Nephron progenitor cell (in vitro differentiated cells): ENCODE measurements at places on chromosomes 3 and 15.

DNA sequence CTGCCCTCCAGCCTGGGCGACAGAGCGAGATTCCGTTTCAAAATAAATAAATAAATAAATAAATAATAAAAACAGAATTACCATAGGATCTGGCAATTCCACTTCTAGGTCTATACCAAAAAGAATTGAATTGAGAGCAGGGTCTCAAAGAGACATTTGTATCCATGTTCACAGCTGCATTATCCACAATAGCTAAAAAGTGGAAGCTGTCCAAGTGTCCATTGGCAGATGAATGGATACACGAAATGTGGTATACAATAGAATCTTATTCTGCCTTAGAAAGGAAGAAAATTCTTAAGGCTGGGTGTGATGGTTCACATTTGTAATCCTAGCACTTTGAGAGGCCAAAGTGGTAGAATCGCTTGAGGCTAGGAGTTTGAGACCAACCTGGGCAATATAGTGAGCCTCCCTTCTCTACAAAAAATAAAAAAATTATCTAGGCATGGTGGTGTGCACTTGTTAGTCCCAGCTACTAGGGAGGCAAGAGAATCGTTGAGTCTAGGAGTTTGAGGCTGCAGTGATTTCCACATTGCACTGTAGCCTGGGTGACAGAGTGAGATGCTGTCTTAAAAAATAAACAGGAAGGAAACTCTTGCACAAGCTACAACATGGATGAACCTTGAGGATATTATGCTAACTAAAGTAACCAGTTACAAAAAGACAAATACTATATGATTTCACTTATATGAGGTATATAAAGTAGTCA, 24.2 kb downstream of the PFKFB4 start:
- no peak for DNase-seq

- DNase-seq = no peak
Observed at GRCh38 chr3:33749546-33750210, 31.6 kb upstream of the CLASP2 start.

DNA sequence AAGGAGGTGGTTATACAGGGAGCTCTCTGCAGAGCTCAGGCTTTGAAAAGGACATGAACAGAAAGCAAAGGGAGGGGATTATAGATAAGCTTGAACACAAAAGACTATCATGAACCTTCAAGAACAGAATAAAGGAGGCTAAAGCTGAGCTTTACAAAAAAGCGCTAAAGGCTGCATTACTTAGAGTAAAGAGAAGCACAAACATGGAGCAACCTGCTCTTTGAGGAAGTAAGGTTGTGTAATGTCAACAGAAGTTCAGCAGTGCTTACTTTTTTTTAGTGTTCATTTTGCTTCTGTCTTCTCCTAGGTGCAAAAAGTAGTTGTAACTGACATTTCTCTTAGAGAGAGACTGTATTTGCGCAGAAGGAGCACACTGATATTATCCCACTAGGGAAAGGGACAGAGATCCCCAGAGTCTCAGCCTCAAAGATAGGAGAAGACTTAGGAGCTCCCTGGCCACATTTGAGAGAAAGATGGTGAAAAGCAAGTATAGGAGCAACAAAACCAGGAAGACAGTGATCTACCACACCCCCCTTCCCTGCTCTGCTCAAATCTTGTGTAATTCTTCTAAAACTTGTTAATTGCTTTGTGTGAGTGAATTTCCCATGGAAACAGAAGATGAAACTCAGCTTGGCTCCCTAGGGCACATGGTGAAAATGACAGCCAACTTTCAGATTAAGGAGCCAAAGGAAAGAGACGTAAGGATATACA, 54.7 kb downstream of the QTRT2 start:
- DNase-seq = no peak

DNA sequence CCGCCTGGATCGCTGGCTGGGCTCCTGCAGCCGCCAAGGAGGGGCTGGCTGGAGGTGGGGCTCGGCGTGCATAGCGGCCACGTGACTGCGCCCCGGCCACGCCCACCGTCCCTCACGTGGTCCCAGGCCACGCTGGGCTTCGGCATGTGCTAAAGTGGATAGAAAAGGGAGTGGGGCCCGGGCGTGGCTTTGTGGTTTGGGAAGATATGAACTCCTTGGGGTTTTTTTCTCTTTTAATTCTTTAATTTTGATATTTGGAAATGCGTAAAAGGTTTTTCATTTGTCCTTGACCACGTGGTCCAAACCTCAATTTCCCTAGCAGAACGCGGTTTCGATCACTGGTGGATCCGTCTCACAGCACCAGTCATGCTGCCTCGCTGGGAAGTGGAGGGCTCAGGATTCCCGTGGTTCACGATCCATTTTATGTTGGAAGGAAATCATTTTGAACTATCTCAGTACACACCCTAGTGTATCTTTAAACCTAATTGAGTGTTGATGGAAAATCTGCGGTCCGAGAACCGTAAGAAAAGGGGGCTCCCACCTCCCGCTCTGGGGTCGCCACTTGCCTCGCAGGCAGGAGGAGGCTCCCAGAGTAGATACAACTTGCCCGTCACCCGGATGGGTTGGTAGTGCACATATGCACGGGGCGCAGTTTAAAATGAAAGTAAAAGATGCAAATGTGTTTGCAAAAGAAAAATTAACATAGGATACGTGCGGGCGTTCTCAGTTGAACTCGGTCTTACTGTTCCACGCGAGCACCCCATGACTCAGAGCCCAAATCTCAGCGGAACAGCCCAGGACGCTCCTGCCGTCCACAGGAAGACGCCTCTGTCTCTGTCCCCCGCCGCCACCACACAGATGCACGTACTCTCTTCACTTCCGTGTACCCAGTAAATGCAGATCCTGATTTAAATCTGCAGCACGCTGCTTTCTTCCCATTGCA, 141.9 kb downstream of the PGPEP1L start:
- DNase-seq = no peak

- no peak for DNase-seq
Observed at GRCh38 chr3:107958146-107958545, 132.7 kb downstream of the CD47 start.

- DNase-seq = no peak
Observed at GRCh38 chr3:154762486-154762885, 317.6 kb upstream of the MME start.

DNA sequence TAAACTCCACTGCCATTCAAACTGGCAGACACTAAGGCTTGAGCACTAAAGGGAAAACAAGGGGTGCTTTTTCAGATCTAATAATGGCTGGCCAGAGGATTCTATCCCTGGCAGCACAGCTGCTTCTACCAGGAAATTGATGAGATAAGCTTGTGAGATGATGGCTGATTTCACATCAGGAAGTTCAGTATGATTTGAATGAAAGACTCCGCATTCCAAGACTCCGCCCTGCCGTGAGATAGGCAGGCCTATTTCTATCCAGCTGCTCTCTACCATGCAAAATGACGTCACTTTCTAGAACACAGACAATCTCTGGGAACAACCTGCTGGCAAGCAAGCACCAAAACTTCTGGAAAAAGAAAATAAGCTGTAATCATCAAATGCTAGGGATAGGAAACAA, 171.8 kb downstream of the WDR76 start:
- no peak for DNase-seq

DNA sequence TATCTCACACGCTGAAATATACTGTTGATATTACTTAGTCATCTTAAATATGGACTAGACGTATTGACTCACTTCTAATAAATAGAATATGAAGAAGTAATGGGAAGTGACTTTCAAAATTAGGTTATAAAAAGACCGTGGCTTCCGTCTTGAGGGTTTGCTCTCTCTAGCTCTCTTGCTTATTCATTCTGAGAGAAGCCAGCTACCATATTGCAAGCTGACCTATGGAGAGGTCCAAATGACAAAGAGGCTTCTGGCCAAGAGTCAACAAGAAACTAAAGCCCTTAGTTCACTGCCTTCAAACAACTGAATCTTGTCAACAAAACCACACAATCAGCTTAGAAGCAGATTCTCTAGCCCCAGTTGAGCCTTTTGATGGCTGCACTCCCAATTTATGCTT, 46.1 kb downstream of the SLC9C1 start:
- no peak for DNase-seq

DNA sequence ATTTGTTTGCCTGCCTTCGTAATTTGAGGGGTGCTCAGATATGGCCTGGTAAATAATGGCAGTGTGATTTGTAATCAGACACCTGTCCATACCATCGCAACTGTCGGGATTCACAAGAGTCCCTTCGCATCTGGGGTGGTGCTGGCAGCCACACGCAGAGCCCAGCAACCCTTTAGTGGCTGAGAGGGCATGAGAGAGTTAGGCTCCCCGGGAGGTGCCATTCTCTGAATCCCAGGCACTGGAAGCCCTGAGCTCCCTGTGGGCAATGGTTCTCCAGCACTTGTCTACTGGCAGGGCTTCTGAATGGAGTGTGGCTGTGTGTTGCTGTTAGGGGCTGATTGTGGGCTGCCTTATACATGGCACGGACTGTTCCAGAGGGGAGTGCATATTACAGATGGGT, 230.1 kb downstream of the EBLN2 start:
- DNase-seq = no peak

GRCh38 chr15:31471731-31472430, 145.2 kb downstream of the KLF13 start:
- DNase-seq = no peak

GRCh38 chr15:72948662-72949061, 103.6 kb upstream of the NEO1 start:
- DNase-seq = no peak

GRCh38 chr3:124041553-124041952, 49.6 kb upstream of the ROPN1 start:
- DNase-seq = no peak

DNA sequence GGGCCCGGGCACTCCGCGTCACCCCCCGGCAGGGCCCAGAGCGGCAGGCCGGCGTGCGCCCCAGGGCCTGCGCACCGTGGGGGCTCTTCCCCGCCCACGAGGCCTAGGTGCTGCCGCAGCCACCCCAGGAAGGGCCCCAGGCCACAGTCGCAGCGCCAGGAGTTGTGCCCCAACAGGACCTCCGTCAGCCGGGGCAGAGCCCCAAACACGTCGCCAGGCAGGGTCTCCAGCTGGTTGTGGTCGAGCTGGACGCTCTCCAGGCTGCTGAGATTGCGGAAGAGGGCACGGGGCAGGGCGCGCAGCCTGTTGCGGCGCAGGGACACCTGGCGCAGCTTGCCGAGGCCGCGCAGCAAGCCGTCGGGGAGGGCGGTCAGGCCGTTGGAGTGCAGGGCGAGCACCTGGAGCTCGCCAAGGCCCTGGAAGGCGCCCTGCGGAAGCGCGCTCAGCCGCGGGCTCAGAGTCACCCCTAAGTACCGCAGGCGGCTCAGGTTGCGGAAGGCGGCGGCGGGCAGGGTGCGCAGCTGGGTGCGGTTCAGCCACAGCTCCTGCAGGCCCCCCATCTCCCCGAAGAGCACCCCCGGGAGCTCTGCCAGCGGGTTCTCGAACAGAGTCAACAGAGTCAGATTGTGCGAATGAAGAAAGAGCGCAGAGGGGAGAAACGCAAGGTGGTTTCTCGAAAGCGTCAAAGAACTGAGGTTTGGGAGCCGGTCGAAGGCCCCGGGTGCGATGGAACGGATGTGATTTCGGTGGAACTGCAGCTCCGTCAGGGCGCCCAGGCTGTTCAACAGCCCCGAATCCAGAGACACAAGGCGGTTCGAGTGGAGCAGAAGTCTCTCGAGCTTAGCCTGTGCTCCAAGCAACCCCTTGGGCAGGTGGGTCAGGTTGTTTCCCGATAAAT, 2.0 kb downstream of the GP5 start:
- DNase-seq = no peak

DNA sequence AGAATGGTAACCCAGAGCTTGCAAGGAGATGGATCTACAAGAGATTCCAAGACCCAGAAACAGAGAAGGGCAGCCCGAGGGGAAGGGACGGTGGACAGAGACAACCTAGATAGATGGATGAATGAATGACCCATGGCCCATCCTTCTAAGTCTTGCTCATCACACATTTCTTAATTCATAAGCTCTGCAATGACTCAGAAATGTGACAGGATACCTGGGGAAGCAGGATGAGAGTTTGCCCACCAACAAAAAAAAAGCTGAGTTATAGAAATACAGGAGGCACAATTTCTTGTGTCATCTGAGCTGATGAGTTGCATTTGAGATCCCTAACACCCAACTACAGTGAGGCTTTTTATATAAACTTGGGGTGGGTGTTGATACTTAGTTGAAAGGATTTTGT, 76.6 kb downstream of the CNTN3 start:
- DNase-seq = no peak

DNA sequence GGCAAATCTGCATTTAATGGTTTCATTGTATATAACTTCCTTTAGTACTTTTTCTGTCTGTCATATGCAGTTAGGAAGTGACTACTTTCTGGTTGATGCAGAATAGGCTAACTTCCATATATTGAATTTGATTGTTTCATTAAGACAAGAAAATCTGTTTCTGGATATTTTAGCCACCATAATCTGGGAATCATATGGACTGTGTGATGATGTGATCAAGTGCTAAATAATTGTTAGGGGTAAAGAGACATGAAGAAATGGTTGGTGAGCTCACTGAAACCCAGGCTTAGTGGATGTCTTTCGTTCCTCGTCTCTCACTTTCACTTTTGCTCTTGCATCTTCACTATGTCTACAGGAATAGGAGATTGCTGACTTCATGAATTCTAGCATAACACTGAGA, 3.5 kb upstream of the MNS1 start:
- no peak for DNase-seq

- no peak for DNase-seq
Observed at GRCh38 chr3:14451844-14452739, 49.7 kb downstream of the SLC6A6 start.
